Large intestine (tissue), 12 donors: ENCODE measurements at places on chromosomes 6 and 20. TPM values are rescaled to one million over a fixed set of nuclear protein-coding genes. Genes with fewer than 3 reads are reported as not detected.

DNA sequence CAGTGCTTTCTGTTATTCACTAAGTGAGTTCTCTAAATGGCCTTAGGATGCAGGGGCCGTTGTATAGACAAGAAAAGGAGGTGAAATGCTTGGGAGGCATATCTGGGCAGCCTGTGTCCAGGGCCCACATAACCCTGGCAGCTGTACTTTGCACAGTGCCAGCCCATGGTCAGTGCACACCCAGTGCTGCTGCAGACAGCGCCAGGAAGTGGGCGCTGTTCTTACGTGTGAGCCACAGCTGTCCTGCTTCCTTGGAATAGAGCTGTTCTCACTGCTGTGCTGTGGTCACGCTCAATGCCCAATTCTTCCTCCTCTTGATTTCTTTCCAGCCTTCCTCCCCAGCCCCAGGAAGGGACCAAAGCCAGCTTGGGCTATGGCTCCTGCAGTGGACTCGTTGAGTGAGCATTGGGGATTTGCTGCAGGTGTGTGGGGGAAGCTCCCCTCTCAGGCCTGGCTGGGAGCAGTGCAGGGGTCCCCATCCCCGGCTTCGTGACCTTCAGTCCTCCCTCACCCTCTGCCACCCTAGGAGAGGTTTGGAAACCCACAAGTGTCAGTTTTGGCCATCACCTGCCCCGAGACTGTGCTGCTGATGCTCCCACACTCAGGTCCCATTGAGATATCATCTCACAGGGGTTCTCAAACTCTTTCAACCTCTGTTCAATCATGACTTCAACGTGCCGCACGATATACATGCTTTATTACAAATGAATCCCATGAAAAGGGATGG lies 246.8 kb upstream of the EXOC2 start:
- DNase-seq, result no peak

DNA sequence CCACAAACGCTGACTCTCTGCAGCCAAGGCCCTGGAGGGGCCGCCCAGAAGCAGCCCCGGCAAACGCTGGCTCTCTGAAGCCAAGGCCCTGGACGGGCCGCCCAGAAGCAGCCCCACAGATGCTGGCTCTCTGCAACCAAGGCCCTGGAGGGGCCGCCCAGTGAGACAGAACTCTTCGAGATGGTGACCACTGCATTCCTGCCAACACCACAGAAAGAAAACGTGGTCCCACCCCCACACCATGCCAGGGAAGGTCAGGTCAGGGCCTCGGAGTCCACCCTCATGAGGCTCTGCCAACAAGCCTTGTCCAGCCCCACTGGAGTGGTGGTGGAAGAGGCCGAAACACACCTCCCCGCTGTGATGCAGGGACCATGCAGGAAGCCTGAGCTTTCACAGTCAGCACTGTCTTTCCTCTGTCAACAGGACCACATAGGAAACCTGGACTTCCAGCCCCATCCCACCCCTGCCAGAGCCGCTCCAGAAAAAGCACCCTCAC lies 97.5 kb downstream of the DLL1 start:
- no peak for DNase-seq

DNA sequence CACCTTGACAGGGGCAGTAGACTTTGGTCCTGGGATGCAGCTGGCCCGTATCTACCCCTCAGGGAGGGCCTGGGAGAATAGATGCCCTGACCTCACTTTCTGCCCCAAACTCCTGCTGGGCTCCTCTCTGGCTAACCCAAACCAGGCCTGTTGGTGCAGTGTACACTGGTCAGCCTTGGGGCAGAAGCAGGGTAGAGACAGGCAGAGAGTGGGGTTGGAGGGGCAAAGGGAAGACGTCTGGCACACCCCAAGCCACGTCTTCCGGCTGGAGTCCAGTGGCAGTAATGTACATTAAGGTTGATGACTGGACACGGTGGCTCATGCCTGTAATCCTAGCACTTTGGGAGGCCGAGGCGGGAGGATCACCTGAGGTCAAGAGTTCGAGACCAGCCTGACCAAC lies 9.3 kb downstream of the DDR1 start:
- no peak for DNase-seq

GRCh38 chr6:148811459-148811858 lies 64.6 kb downstream of the UST start:
- no peak for DNase-seq

- peak; percentile 49 for DNase-seq
Observed at GRCh38 chr20:5072756-5073659, 46.8 kb downstream of the PCNA start.

DNA sequence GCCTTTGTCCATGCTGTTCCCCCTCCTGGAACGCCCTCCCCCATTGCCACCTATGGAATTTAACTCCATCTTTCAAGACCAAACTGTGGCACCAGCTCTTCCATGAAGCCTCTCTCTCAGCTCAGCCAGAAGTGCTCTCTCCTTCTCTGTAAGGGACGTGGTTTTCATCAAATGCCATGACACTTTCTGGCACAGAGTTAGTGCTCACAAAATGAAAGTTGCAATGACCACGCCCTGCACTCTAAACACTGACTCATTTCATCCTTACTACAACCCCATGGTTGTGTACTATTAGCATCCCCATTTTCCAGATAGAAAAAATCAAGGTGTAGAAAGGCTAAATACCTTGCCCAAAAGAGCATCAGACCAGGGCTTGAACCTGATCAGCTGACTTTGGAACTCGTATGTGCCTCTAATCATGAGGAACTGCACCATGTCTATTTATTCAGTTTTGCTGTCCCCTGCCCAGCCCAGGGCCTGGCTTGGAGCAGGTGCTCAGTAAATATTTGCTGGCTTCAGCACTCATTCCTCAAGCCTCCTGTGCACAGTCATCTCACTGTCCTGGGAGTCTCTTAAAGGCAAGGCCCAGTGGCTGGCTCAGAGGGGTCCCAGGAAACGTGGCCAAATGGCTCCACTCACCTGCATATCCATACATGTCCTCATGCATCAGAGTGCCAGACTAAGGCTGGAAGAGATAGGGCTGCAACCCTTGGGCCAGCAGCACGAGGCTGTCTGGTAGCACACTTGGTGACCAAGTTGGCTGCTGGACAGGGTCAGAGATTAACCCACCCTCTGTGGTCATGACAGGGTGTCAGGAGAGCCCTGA lies 77.9 kb downstream of the MRPL14 start:
- no peak for DNase-seq

DNA sequence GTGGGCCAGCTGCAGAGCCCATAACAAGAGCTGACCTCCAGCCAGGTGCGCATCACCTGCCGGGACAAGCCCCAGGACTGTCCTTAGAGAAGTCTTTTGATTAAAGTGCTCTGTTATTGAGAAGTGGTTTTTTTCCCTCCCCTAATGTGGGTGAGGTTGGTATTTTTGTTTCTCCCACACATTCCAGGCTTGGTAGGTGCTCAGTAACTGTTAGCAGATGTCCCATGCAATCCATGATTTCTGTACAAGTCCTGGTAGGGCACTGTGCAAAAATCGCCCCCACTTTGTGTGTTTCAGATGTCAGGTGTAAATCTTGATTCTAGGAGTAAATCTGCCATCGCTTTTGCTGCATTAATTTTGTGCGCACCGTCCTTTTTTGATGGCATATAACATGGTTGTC lies 4.7 kb downstream of the FAM210B start:
- DNase-seq, result no peak

- peak; percentile 85 for DNase-seq
Observed at GRCh38 chr20:36085686-36086267, 68.8 kb upstream of the EPB41L1 start.

GRCh38 chr20:14566505-14566904 lies 229.1 kb upstream of the FLRT3 start:
- peak; percentile 67 for DNase-seq

DNA sequence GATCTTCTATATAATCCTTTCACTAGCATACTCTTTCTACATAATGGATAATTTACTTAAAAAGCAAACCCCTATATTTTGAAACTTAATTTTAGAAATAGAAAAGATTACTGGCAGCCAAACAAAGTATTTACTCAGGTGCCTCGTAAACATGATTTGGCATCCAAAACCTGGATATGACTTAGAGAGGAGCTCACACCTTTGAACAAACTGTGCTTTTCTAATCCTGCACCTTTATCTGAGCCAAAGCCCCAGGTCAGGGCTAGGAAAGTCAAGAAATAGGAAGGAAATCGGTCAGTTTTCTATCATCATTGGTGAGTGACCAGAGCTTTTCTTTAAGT lies 170.9 kb downstream of the PHF3 start:
- DNase-seq, result no peak

DNA sequence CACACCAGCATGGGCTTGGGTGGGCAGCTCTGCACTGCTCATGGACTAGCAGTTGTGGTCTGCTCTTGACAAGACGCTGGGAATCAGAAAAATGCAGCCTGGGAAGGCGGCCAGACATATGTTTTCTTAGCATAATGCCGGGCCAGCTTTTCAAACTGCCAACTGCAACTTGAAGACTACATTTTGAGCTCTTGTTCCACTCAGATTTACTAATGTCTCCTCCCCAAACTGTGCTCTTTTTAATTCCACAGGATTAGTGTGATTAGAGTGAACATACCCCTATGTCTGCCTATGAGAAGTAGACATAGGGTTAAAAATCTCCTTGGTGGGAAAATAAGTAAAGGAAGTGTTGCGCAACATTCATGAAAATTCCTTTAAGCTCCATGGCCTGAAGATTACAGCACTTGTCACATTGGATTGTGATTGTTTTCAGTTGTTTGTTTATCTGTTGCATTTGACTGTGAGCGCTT lies 5.3 kb upstream of the FNDC1 start:
- peak; percentile 25 for DNase-seq

- no peak for DNase-seq
Observed at GRCh38 chr6:114009192-114009591, 38.2 kb upstream of the HDAC2 start.

DNA sequence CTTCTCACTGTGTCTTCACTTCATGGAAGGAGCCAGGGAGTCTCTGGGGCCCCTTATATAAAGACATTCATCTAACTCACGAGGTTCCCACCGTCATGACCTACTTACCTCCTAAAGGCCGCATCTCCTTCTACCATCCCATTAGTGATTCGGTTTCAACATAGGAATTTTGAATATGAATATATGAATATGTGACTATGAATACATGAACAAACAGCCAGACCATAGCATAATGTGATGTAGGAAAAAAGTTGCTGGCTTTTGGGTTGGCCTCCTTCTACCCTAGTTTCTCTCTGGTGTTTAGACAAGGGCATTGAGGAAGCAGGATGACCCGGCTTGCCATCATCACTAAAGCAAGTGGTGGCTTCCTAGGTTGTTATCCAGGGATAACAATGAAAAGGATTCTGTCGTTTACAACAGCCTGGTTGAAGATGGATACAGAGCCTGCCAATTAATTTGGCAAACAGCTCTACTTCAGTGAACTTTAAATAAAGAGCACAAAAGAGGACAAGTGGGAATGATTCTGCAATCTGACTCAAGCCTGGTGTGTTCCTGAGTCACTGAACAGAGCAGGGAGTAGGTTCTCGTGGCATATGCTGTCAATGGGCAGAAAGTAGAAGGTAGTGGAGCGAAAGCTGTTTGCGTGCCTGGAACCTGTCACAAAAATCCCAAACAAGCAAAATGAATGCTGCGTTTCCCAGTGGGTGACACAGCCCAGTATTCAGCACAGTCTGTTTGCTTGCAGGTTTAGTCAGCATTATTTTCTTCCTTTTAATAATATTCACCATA lies 44.0 kb upstream of the DOK5 start:
- no peak for DNase-seq

GRCh38 chr6:27806981-27807440 lies 105.2 kb downstream of the OR2B2 start:
- DNase-seq, result peak; percentile 87

DNA sequence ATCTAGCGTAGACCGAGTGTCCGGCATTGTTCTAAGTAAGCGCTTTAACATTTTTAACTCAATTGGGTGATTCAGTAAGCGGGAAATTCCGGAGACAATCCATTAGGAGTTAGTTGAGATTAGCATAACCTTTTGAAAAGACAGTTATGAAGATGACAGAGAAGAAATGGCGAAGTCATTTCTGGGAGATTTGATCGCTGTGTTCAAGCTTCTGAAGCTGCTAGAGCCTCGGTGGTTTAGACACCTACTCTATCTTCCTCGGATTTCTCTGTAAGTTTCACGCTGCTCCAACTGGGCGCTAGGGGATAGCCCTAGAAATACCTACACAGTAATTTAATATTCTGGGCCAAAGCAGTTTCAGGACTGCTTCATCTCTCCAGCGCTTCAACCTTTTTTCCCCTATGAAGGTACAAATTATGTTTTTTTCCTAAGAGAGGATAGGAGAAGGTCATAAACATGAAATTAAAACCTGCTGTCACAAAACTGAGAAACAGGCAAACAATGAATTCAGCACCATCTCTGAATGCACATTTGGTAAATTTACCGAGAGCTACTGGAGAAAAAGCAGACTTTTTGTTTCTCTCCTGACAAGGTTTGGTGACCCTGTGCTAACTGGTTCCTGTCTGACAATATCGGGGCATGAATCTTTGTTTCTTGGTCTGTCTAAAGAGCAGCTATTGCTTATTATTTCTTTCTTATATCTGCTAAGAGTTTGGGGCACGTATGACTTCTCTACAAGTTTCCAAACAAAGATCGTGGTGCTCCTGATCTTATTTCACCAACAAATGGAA lies 22.4 kb downstream of the ZNF311 start:
- peak; percentile 34 for DNase-seq

DNA sequence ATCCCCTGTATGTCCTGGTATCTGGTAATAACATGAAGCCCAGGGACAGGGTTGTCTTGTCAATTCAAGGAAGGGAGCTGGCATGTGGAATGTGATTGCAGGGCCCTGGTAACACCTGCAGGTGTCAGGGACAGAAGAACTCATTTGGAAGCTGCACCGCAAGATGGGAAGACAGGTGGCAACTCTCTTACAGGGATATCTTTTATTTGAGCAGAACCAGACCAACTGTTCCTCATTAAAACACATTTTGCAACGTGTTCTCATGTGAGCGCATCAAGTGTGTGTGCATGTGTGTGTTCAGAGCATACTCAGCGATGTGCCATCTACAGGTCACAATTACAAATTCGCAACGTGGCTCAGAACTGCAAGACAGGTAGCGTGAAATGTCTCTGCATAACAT lies 370.9 kb upstream of the SOX4 start:
- DNase-seq, result no peak

- peak; percentile 23 for DNase-seq
Observed at GRCh38 chr6:140879946-140880345, 1252.8 kb upstream of the GJE1 start.

Gene BPI
- polyA plus RNA-seq, result 0.21 TPM

Gene RAB44
- 0.04 TPM for polyA plus RNA-seq

Gene KIAA0408
- 11.2 TPM for polyA plus RNA-seq

Gene SIRPD
- 0.19 TPM for polyA plus RNA-seq

Gene SGK2
- 21.9 TPM for polyA plus RNA-seq

Gene PRICKLE4
- polyA plus RNA-seq, result 3.7 TPM
